Globus pallidus (tissue), 1 donor: ENCODE measurements at places on chromosomes 1 and 21.

GRCh38 chr21:24272521-24272938, 1334.8 kb downstream of the MRPL39 start:
- DNase-seq = no peak

- no peak for DNase-seq
Observed at GRCh38 chr1:234996245-234996757, 132.3 kb downstream of the TOMM20 start.

DNA sequence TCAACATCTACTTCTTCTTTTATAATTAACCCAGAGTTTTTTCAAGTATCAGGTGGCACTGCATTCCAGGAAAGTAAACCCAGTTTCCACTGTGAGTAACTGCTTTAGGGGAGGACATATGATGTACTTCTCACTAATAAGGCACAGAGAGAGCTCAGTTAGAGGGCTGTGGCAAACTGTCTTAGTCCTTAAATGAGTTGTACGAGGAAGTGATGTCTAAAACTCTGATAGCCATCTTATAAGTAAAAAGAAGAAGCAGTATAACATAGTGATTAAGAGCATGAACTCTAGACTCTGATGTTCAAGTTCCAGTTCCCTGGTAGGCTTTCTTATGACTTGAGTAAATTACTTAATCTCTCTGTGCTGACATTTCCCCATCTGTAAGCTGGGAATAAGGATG, 58.7 kb upstream of the PTGS2 start:
- peak; percentile 2 for DNase-seq

DNA sequence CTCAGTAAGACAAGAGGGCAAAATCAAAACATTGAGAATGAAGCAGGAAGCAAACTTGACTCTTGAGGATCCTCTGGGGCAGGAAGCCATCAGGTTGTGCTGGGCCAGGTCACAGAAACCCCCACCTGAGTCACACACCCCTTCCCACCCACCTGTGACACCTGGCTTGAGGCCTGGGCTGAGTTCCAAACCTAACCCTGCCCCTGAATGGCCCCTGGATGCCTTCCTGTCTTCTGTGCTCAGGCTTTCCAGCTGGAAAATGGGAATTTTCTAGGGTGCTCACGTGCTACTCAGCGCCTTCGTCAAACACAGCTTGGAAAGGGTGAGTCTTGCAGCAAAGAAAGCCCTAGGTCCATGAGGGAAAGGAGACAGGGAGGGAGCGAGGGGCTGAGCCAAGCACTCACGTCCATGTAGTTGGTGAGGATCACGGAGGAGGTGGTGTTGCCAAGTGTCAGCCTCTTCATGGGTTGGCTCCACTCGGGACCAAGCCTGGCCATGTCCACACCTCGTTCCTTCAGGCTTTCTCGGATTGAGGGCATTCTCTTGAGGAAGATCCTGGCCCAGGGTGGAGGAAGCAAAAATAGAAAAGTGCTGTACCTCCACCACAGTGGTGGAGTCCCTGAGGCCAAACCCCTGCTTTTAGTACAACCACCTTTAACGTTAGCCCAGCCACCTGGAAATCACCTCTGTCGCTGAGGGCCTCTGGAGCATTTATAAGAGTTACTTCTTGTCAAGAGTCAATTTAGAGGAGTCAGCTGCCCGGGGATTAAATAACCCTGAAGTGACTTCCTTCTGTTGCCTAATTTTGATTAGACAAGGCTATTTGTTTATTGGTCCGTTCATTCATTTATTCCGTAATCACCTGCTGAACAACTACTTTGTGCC, 4.3 kb downstream of the REN start:
- DNase-seq = no peak

GRCh38 chr1:47226839-47227215, 5.2 kb downstream of the TAL1 start:
- no peak for DNase-seq

GRCh38 chr1:47835409-47835808, 161.8 kb downstream of the TRABD2B start:
- DNase-seq = no peak

- no peak for DNase-seq
Observed at GRCh38 chr1:5836776-5837440, 155.3 kb downstream of the NPHP4 start.

GRCh38 chr1:18440385-18441226, 40.1 kb upstream of the KLHDC7A start:
- DNase-seq = no peak

DNA sequence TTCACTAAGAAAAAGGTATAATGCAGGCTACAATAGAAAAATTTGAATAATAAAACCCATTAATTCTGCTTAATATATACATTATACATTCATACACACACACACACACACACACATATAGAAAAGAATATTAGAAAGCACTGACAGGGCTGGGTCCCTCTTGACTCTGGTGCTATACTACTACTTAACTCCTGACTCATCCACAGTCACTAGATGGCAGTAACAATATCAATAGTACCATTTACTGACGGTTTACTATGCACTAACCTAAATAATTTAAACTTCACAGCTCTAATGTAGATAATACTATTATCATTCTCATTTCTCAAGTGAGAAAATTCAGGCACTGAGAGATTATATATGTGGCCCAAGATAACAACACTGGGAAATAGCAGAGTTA, 87.5 kb downstream of the COP1 start:
- no peak for DNase-seq

DNA sequence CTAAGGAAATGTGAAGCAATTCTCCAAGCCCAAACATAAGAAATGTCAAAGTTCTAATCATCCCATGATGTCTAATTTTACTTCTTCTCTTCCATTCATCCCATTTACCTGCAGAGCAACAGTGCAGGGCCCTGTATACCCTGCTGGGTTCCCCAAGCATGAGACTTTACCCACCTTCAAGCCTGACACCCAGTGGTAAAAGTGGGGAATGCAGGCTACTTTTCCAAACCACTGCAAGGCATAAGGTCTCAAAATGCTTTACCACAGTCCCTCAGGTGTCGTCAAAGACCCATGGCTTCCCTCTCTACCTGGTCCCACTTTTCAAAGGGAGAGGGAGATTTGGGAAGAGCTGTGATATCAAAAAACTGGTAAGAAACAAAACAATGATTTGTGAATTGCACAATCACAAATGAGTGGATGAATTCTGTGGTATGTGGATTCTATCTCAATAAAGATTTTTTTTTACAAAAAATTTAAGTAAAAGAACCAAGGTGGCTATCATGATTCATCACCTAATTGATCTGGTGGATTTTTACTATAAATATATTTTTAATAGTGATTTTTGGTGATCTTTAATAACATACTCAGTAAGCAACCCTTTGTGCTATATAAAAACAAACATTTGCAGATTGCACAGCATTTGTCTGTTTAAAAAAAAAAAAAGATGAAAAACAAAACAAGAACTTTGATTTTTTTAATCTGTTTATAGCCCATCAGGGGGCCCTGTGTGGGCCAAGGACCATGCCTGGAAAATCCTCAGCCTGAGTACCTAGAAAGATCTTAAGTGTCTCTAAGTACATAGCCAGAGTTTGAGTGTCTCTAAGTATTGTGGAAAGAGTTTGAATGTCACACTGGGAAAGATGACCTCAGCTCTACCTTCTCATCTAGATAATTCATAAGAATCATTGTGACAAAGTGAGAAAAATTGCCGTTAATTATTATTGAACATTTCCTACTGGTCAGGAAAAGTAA, 73.1 kb upstream of the GJB5 start:
- peak; percentile 3 for DNase-seq

GRCh38 chr21:17590430-17590829, 22.3 kb downstream of the BTG3 start:
- no peak for DNase-seq
